GM12878 (cell line): ENCODE measurements at places on chromosomes 5 and 9. TPM values are rescaled to one million over a fixed set of nuclear protein-coding genes. Genes with fewer than 3 reads are reported as not detected.

SPZ1 gene
- not detected in 2 replicates for total RNA-seq

MARCHF3 gene
- 12.3 and 14.5 TPM in 2 replicates for total RNA-seq

MEIKIN gene
- total RNA-seq = not detected in 2 replicates

IQGAP2 gene
- 26.9 and 28.2 TPM in 2 replicates for total RNA-seq

MAPKAP1 gene
- total RNA-seq = 98.0 and 107 TPM in 2 replicates
